Thymus (tissue), 14 donors: ENCODE measurements at places on chromosomes 11 and 22. TPM values are rescaled to one million over a fixed set of nuclear protein-coding genes. Genes with fewer than 3 reads are reported as not detected.

DEFB131B gene
- polyA plus RNA-seq, result not detected

ELFN2 gene
- polyA plus RNA-seq, result 1.5 TPM

UPK3A gene
- polyA plus RNA-seq, result 1.0 TPM

OR52E8 gene
- not detected for polyA plus RNA-seq

HSCB gene
- polyA plus RNA-seq, result 30.3 TPM

TMPRSS5 gene
- 1.1 TPM for polyA plus RNA-seq

LGR4 gene
- polyA plus RNA-seq, result 6.8 TPM

TMEM132A gene
- 5.7 TPM for polyA plus RNA-seq

PARVA gene
- 7.8 TPM for polyA plus RNA-seq

CCDC89 gene
- polyA plus RNA-seq, result 0.78 TPM

P2RY6 gene
- 2.9 TPM for polyA plus RNA-seq

NCF4 gene
- polyA plus RNA-seq, result 24.0 TPM

POTEH gene
- polyA plus RNA-seq, result 0.02 TPM

OPCML gene
- polyA plus RNA-seq, result 0.07 TPM

OR51B5 gene
- 0.21 TPM for polyA plus RNA-seq

HOATZ gene
- 1.2 TPM for polyA plus RNA-seq

LARGE2 gene
- polyA plus RNA-seq, result 12.2 TPM

DERL3 gene
- 2.5 TPM for polyA plus RNA-seq

MOGAT2 gene
- polyA plus RNA-seq, result 0.27 TPM

PRR33 gene
- 0.18 TPM for polyA plus RNA-seq

PACSIN3 gene
- 7.7 TPM for polyA plus RNA-seq

NCAM1 gene
- 0.68 TPM for polyA plus RNA-seq

PPP2R5B gene
- 18.3 TPM for polyA plus RNA-seq

BCR gene
- 22.8 TPM for polyA plus RNA-seq

CST6 gene
- 23.0 TPM for polyA plus RNA-seq

LRRC56 gene
- 2.4 TPM for polyA plus RNA-seq

EFCAB6 gene
- polyA plus RNA-seq, result 1.4 TPM

SYT7 gene
- 1.3 TPM for polyA plus RNA-seq

NAV2 gene
- 5.8 TPM for polyA plus RNA-seq

FUT4 gene
- polyA plus RNA-seq, result 4.3 TPM

SRSF8 gene
- 76.8 TPM for polyA plus RNA-seq

SLC6A5 gene
- 0.05 TPM for polyA plus RNA-seq

MYOD1 gene
- 0.43 TPM for polyA plus RNA-seq

SEC14L6 gene
- 0.39 TPM for polyA plus RNA-seq

KRTAP5-2 gene
- 0.11 TPM for polyA plus RNA-seq

PRG3 gene
- 2.5 TPM for polyA plus RNA-seq

BARX2 gene
- polyA plus RNA-seq, result 2.9 TPM

CBLIF gene
- 0.05 TPM for polyA plus RNA-seq

FAM89B gene
- polyA plus RNA-seq, result 62.2 TPM

SLC15A3 gene
- 37.5 TPM for polyA plus RNA-seq

BATF2 gene
- polyA plus RNA-seq, result 3.1 TPM

TMEM191B gene
- polyA plus RNA-seq, result 2.0 TPM

CNGA4 gene
- 0.27 TPM for polyA plus RNA-seq

NXPE4 gene
- polyA plus RNA-seq, result 0.02 TPM

MMP12 gene
- polyA plus RNA-seq, result 12.5 TPM

CCDC73 gene
- 0.25 TPM for polyA plus RNA-seq

CARD16 gene
- 75.7 TPM for polyA plus RNA-seq

LAYN gene
- 30.9 TPM for polyA plus RNA-seq

KRTAP5-11 gene
- polyA plus RNA-seq, result not detected

ZNRF3 gene
- 1.1 TPM for polyA plus RNA-seq
